Gastroesophageal sphincter (tissue), 4 donors: ENCODE measurements at places on chromosomes 1 and 21.

DNA sequence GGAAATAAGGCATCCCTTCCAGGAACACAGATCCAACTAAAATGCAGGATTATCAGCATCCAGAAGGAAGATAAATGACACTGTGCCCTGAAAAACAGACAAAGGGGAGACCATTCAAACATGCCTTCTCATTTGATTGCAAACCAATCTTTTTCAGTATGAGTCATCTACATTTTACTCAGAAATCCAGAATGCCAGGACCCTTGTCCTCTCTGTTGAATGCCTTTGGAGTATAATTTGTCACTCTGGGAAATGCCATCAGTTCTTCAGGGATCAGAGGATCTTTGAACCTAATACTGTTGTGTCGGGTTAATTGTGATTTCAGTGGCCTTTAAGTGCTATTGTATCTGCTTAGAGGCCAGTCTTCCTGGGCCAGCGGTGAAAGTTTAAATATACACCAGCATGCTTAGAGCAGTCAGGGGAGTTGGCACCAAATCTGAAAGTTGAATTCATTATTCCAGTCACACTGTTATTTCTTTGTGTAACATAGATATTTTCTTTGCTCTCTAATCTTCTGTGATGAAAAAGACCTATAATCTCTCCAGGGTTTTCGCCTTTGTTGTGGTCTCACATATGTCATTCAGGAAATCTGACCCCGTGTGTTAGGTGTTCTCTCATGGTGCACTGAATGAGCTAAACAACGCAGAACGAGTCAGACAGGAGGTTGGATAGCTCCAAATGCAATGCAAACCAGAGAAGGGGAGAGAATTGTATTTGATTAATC is 364.8 kb upstream of the SGIP1 start:
- ATAC-seq: no peak

- ATAC-seq: no peak
These were observed 498.4 kb downstream of the TTLL7 start for GRCh38 chr1:83500531-83500930.

GRCh38 chr1:166956872-166957271 is 18.5 kb downstream of the ILDR2 start:
- no peak for ATAC-seq

DNA sequence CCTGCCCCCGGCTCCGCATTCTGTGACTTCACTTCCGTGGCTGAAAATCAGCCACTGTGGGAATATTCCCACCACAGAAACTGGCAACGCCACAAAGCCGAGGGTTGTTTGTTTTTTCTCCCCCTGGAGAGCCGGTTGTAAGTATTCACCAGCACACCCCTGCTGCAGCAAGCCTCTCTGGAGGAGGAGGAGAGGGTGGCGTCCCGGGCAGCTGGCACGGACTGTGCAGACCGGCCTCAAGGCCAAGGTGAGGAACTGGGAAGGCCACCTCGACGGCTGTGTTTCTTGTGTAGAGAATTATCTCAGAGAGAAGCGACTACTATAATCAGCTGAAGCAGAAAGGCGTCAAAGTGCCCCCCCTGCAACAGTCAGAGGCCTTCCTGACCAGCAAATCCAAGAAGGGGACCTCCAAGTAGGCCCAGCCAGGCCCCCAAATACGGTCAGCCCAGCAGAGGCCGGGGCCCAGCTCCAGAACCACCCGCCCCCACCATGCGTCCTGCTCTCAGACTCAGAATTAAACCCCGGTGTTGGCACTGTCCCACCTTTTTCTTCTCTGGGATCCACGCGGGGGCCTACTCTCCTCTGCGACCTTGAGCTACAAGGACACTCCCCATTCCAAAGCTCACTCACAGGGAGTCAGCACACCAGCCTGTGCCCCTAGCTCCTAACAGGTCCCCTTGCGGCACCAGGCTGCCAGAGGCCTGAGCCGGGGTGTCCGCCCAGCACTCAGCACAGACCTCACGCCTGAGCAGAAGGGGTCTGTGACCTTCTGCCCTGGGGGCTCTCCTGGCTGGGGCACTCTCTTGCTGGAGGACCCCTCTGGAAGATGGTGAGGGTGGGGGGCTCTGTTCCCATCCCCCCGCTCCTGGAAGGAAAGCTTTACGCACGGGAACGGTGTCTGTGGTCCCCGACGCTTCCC is 1.2 kb upstream of the SMIM1 start:
- no peak for ATAC-seq

DNA sequence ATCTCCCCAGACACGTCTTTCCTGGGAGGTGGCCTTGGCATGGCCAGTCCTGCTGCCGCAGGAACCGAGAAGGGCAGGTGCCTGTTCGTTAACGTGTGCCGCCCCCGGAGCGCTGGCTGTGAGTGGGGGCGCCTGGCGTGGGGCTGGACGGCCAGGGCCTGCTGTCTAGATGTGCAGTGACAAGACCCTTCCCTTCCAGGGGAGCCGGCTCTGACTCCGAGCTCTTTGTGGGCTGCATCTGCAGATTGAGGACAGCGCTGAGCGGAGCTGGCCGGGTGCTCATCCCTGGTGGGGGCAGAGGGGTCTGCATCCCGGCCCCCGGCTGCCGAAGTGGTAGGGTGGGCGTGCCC is 13.0 kb downstream of the COL18A1 start:
- no peak for ATAC-seq

DNA sequence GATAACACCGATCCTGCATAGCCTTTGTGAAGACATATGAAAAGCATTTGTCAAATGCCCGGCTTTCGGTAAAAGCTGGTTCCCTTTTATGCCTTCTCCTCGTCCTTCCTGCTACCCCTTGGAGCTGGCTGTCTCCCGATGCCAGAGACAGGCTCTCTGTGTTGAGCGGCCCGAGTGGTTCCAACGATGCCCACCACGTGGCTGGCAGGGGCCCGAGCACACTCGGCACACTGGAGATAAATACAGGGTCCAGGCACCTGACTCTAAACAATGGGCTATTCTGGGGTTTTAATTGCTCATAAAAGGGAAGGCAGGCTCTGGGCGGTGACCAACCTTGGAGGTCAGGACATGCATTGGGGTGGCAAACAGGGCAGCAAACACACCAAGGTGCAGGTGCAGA is 207.1 kb downstream of the HIVEP3 start:
- ATAC-seq: no peak

DNA sequence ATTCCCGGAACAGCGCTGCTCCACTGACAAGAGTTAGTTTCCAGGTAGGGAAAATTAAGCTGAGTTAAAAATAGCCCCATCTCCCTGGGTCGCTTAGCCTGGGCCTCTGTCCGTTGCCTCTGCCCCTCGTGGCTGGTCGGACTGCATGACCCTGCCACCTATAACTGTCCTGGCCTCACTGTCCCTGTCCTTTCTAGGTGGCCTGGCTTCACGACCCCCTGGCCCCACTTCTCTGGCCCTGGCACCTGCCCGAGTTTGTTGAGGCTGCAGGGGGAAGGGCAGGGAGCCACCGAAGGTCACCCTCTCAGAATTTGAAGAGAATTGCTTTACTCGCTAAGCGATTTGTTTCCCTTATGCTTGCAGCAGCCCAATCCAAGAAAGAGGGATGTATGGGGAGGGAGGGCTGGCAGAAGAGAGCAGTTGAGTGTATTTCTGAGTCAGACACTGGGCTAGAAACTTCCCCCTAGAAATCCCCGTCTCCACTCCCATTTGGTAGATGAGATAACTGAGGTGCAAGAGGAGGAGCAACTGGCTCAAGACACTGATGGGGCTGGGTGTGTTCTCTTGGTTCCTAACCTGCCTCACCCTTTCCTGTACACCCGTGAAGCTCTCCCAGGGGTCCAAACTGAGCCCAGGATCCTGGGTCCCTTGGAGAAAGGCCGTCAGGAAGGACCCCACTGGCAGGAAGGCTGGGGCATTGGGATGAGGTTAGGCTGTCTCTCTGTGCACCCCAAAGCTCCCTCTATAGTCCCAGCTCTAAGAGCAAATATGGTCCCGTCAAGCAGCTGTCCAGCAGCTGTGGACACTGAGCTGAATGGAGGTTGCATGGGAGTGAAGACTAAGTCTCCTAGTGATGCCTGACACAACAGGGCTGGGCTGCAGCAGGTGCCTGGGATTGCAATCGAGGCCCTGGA is 2.9 kb upstream of the EDN2 start:
- ATAC-seq: no peak

- no peak for ATAC-seq
These were observed 85.3 kb downstream of the TRABD2B start for GRCh38 chr1:47911892-47912291.
